ENCODE measurements at places on chromosomes 5 and 9. TPM values are rescaled to one million over a fixed set of nuclear protein-coding genes. Genes with fewer than 3 reads are reported as not detected.

- no peaks in the 10 kb centered on the region for H3K4me1 ChIP-seq
- no peak overlapping the region for H3K27ac ChIP-seq
- no peak overlapping the region for H3K4me3 ChIP-seq
- no peak for DNase-seq
- H3K36me3 ChIP-seq = no peaks in the 10 kb centered on the region
- no peaks in the 10 kb centered on the region for H3K27me3 ChIP-seq
Observed at GRCh38 chr5:1208743-1209488, 7.5 kb downstream of the SLC6A19 start.

DNA sequence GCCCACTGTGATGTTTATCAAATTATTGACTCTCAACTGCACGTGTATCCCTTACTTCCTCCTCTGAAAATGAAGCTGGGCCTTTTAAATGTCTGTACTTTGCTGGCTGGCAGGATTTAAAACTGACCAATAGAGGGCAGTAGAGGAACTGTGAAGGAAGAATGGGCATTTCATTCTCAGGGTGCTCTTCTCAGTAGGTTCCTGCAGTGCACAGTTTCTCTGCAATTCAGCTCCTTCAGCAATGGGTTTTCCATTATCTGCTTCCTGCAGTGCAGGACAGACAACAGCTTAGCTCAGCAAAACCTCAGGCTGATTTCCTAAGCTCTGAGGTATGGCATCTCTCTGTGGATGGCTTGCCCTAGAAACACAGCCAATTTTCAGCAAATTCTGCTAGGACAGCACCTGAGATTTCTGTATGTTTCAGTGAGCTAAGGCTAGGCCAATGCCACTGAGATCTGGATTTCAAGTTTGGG, 298.4 kb upstream of the PRDM9 start:
- H3K4me3 ChIP-seq = no peak overlapping the region
- H3K27me3 ChIP-seq = no peaks in the 10 kb centered on the region
- no peaks in the 10 kb centered on the region for H3K36me3 ChIP-seq
- peak; percentile 6 for DNase-seq

DNA sequence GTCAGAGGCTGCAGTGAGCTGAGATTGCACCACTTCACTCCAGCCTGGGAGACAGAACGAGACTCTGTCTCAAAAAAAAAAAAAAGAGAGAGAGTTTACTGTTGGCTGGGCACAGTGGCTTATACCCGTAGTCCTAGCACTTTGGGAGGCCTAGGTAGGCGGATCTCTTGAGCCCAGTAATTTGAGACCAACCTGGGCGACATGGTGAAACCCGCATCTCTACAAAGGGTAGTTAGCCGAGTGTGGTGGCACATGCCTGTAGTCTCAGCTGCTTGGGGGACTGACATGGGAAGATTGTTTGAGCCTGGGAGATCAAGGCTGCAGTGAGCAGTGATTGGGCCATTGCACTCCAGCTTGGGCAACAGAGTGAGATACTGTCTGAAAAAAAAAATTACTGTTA, 12.6 kb downstream of the HABP4 start:
- H3K36me3 ChIP-seq = peaks cover 13% of the 10 kb centered on the region
- peaks cover 10% of the 10 kb centered on the region for H3K4me1 ChIP-seq
- H3K27ac ChIP-seq = no peak overlapping the region
- no peaks in the 10 kb centered on the region for H3K27me3 ChIP-seq

DNA sequence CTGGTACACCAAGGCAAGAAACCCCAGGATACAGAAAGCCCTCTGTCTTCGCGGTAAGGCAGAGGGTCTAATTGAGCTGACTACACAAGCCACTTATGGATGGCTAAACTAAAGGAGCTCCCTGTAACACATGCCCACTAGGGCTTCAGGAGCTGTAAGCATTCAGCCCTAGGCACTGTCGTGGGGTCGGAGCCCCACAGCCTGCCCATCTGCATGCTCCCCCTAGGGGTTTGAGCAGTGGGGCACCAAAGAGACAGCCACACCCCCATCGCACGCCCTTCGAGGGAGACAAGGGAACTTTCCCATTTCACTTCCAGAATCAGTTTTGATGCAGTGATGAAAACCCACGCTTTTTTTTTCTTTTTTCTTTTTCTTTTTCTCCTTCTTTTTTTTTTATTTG, 11.0 kb upstream of the MTMR12 start:
- H3K4me3 ChIP-seq = no peak overlapping the region
- H3K4me1 ChIP-seq = peaks cover 4% of the 10 kb centered on the region
- DNase-seq = no peak
- no peak overlapping the region for H3K27ac ChIP-seq

DNA sequence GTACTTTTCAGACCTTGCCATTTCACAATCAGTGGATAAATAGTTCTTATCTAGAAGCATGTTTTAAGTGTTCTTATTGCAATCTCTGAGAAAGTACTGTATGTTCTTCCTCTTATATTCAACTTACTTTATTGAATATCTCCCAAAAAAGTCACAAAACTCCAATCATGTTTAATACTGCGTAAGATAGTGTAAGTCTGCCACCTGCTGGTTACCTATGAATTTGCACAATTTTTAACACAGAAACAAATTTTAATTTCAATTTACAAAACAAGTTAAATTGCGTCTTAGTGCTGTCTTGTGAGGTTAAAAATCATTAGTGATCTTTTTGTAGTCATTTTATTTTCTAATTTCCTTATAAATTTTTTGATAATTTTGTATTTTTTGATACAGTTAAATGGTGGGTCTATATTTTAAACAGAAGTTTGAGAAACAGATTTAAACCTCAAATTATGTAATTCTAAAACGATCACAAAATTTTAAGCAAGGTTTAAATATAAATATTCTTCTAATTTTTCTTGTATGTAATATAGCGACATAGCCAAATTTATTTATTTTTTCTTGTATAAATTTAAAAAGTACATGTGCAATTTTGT, 115.8 kb downstream of the EMB start:
- no peak for DNase-seq
- no peak overlapping the region for H3K4me3 ChIP-seq
- H3K27ac ChIP-seq = no peak overlapping the region
- peaks cover 11% of the 10 kb centered on the region for H3K4me1 ChIP-seq
- H3K36me3 ChIP-seq = peaks cover 5% of the 10 kb centered on the region
- no peaks in the 10 kb centered on the region for H3K27me3 ChIP-seq

DNA sequence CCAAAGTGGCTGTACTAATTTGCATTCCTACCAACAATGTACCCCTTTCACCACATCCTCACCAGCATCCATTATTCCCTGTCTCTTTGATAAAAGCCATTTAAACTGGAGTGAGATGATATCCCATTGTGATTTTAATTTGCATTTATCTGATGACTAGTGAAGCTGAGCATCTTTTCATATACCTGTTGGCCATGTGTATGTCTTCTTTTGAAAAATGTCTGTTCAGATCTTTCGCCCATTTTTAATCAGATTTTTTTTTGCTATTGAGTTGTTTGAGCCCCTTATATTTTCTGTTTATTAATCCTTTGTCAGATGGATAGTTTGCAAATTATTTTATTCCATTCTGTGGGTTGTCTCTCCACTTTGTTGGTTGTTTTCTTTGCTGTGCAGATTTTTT, 121.0 kb upstream of the LRRTM2 start:
- no peaks in the 10 kb centered on the region for H3K27me3 ChIP-seq
- DNase-seq = no peak
- peaks cover 12% of the 10 kb centered on the region for H3K36me3 ChIP-seq

GRCh38 chr5:138536665-138537315, 6.2 kb downstream of the ETF1 start:
- H3K4me1 ChIP-seq = peaks cover 73% of the 10 kb centered on the region
- peak; percentile 49 for DNase-seq
- H3K4me3 ChIP-seq = no peak overlapping the region

GRCh38 chr5:2176581-2176980, 293.9 kb upstream of the IRX4 start:
- H3K4me1 ChIP-seq = no peaks in the 10 kb centered on the region
- no peak overlapping the region for H3K27ac ChIP-seq
- no peak overlapping the region for H3K4me3 ChIP-seq
- no peak for DNase-seq

RPS23 gene
- total RNA-seq = 3,303 TPM

CATSPER3 gene
- total RNA-seq = 0.31 TPM

TXNDC8 gene
- total RNA-seq = not detected

LEAP2 gene
- 3.5 TPM for total RNA-seq

TAS2R1 gene
- total RNA-seq = not detected
